ENCODE measurements at places on chromosomes 7 and 10. TPM values are rescaled to one million over a fixed set of nuclear protein-coding genes. Genes with fewer than 3 reads are reported as not detected.
A peak's percentile ranks its signal among the peaks of the same experiment; 100 is the strongest.

DNA sequence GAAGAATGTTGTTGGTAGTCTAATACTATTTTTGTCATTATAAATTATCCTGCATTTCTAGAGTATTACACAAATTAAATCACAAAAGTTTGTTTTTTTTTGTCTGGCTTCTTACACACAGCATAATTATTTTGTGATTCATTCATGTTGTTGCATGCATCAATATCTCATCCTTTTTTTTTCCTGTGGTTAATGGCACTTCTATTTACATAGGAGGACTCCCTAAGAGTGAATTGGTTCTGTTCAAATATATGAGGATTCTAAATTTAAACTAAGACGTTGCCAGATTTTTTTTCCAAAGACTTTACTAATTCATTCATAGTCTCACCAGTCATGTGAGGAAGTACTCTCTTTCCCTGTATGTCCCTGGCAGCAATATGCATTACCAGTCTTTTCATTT lies 303.3 kb downstream of the GPR37 start:
- DNase-seq, result no peak

FAM24B gene
- 19.7 TPM for total RNA-seq

- no peak for DNase-seq
Measured at GRCh38 chr7:133048589-133048988, 33.3 kb downstream of the CHCHD3 start.

KNDC1 gene
- total RNA-seq, result 0.05 TPM

GPR141 gene
- not detected for total RNA-seq

DHTKD1 gene
- total RNA-seq, result 28.9 TPM

GRCh38 chr7:132646052-132646451 lies 69.8 kb upstream of the PLXNA4 start:
- no peak for DNase-seq

DNA sequence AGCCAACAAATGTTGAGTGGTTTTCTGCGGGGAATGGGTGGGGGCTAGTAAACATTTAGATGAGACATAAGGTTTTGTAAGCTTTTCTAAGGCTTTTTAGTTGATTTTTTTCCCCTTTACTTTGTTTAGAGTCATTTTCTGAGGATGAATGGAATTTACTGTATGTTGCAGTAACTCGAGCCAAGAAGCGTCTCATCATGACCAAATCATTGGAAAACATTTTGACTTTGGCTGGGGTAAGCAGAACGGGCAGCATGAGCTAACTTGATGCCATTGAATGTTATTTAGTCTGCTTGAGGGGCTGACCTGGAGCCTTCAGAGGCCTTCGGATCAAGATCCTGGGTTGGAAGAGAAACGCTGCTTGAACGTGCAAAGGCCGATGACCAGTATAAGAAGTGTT lies 37.3 kb downstream of the FBH1 start:
- DNase-seq, result no peak

DNA sequence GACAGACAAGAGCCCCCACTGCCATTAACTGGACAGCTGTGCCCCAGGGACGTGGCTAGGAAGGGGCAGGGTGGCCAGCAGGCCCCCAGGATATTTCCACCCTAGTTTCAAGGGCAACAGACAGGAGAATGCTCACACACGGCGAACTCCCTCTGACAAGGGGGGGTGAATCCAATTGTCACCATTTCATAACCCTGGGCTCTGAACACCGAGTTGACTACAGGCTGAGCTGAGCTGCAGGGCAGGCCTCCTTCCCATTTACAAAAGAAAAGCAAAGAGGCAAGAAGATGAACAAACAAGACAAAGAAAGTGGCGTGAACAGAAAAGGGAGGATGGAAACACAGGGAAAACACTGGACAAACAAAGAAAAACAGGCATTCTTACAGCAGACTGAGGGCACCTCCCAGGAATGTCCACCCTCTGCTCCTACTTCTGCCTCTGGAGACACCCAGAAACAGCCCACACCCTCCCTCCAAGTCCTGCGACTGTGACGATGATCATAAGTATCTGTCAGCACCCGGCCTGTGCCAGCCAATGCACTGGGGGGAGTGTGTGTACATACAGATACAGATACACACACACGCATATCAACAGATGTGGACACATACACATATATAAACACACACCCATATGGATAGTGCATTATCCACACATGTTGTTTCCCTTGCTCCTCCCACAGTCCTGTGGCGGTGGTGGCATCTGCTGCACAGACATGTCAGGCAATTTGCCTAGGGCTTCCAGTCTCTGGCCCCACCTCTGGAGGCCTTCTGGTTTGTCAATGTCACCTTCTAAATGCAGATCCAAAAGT lies 66.2 kb downstream of the FAM53B start:
- DNase-seq, result no peak

DNA sequence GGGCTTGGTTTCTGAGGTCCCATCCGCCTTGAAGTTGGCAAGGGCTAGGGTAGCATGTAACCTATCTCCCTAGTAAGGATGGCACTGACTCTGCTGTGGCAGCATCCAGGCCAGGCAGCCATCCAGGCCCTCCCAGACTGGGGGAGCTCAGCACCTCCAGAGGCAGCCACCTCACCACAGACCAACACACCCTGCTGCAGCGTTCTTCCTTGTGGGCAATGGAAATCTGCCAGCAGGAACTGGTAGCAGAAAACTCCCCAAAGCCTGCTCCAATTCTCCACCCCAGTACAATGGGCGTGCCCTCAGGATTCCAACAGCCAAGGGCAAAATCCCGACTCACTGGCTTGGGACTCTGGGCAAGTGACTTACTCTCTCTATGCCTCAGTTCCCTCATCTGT lies 27.5 kb downstream of the DLG5 start:
- DNase-seq, result no peak

MBL2 gene
- not detected for total RNA-seq

DNA sequence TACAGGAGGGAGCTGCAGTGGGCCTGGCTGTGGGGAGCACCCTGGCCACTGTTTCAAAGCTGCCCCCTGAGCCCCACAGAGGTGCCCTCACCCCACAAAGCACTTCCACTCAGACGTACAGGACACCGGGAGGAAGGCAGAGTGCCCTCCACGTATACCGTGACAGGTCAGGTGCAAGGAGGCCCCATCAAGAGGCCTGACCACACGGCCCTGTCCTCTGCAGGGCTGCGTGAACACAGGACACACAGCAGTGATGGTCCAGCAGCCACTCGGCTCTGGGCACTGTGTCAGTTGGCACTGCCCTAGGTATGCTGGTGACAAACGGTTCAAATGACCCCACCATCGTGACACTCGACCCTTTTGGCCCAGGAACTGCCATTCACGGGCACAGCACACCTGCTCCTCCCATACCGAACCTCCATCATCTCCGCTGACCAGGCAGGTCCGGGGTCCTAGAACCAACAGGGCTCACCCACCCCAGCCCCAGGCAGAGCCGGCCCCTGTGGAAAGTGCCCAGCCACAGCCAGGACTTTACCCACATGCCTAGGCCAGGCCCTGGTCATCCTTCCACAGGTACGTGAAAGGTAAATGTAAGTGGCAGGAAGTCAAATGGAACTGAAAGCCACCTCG lies 560.9 kb downstream of the PTPRN2 start:
- no peak for DNase-seq

DNA sequence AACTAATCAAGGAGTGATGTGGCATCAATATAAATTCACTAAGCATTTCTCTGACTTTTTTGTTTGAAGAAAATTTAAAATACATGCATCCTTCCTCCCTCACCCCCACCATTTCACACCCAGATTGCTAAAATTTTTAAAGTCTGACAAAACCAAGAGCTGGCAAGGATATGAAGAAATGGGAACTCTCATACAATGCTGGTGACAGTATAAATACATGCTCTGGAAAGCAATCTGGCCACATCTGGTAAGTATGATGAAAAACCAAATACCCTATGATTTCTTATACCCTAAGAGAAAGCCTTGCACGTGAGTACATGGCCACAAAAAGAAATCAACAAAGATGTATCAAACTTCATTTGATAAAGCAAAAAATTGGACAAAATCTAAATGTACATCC lies 31.2 kb downstream of the P4HA1 start:
- no peak for DNase-seq

TAS2R3 gene
- total RNA-seq, result 3.3 TPM

GRID2IP gene
- total RNA-seq, result not detected

- DNase-seq, result no peak
Measured at GRCh38 chr10:103254538-103255325, 9.0 kb downstream of the RPEL1 start.

GRCh38 chr10:92757711-92758104 lies 68.0 kb downstream of the HHEX start:
- no peak for DNase-seq

GRCh38 chr7:155344270-155344617 lies 46.6 kb downstream of the INSIG1 start:
- DNase-seq, result peak; percentile 85

GRCh38 chr10:35870665-35871310 lies 228.7 kb upstream of the FZD8 start:
- DNase-seq, result no peak

DNA sequence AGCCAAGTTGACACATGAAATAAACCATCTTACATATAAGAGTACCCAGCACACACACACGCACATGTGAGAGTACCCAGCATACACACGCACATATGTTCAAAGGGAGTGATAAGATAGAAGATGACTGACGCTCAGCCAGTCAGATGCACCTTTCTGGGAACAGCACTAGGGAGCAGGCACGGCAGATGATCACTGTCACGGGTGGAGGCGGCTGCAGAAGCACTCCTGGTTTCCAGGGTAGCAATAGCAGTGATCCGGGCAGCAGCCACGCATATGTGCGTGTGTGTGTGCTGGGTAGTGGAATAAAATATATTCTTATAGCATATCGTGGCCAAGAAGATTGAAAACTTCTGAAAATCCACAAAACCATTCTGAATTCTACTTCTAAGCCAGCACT lies 85.8 kb upstream of the NAMPT start:
- DNase-seq, result no peak

LRRD1 gene
- total RNA-seq, result not detected

GRCh38 chr10:30647089-30647488 lies 17.5 kb upstream of the LYZL2 start:
- DNase-seq, result no peak

ZNF727 gene
- not detected for total RNA-seq

DNA sequence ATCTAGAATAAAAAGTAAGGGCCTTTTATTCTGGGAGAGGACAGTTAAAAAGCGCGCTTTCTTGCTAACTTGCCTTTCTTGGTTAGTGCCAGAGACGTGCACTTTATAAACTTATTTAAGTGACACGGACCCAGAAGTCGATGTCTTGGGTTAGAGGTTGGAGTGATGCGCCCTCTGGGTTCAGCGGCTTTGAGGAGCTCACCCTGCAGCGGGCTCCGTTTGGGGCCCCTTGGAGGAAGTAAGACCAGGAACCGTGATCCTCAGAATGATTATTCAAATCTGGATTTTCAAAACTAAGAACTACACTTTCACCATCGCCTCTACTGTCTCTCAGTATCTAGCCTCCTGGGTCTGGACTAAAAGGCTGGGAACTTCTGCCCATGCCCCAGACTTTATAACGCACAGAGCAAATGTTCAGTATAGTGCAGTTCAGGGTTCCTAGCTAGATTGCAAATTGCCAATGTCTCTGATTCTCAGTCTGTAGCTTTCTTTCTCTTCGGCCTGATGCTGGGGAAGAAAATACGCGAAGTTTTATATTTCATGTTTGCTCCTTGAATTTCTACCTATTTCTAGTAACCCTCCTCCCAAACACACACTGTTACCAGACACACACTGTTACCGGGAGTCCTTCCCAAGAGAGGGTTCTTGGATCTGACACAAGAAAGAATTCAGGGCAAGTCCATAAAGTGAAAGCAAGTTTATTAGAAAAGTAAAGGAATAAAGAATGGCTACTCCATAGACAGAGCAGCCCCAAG lies 18.6 kb upstream of the SMO start:
- DNase-seq, result no peak

DNA sequence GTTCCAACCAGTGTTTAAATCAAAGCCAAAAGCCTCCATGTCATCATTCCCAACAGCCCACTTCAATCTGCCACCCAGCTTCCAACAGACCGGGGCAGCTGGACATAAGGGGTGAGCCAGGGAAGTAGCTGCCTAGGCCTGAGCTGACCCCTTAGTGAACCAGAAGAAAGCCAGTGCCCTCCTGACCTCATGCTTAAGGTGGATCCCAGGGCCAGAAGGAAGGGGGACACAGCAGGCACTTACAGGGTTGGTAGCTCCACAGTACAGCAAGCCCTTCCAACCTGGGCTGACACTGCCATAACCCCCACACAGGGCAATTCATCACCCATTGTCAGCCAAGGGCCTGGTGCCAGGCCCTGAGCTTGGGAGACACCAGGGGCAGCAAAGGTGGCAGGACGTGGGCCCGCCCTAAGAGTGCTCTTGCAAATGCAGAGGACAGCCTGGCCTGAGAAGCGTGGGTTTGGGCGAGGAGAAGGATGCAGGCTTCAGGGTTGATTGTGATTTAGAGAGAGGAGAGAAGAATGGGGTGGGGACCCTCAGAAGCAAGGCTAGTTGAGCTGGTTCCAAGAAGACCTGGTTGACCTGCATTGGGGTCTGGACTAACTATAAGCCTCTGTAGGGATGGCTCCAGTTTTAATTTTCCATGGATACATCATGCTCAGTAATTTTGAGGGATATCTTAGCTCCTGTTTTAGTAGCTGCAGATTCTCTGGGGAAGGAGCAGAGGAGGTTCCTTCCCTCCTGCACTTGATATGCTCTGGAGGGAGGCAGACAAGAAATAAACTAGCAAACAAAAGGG lies 3.1 kb upstream of the CYP26A1 start:
- no peak for DNase-seq

DNA sequence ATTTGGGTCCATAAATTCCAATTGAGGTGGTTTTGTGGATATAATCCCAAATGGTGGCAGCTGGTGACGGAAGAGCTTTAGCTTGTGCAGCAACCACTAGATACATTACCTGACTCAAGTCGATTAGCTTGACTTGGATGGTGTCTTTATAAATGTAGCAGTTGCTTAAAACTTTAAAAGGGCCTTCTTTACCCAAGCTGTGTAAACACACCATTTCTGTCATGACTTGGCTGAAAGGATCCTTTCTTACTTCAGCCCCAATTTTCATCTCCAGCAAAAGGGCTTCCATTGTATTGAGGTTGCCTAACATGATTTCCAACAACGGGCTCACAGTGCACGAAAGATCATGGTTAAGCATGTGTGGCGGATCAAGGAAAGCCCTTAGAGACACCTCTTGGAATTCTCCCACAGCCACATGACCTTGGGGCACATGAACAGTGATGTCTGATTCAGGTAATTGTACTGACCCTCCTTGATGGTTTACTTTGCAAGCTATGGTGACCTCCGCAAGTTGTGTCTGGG lies 57.9 kb downstream of the MACC1 start:
- no peak for DNase-seq

GRCh38 chr7:110573862-110574528 lies 516.9 kb upstream of the LRRN3 start:
- DNase-seq, result no peak

DNA sequence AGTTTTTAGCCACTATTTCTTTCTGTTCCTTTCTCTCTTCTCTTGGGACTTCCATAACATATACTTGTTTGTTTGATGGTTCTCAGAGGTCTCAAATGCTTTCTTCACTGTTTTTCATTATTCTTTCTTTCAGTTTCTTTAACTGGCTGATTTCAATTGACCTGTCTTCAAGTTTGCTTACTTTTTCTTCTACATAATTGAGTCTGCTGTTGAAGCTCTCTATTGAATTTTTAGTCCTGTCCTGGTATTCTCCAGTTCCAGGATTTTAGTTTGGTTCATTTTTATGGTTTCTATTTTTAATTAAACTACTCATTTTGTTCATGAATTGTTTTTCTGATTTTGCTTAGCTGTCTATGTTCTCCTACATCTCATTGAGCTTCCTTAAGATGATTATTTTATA lies 1305.3 kb upstream of the CELF2 start:
- no peak for DNase-seq

MSS51 gene
- total RNA-seq, result 8.5 TPM

GNGT1 gene
- total RNA-seq, result not detected
